ENCODE measurements at places on chromosomes 13 and 19. TPM values are rescaled to one million over a fixed set of nuclear protein-coding genes. Genes with fewer than 3 reads are reported as not detected.

DNA sequence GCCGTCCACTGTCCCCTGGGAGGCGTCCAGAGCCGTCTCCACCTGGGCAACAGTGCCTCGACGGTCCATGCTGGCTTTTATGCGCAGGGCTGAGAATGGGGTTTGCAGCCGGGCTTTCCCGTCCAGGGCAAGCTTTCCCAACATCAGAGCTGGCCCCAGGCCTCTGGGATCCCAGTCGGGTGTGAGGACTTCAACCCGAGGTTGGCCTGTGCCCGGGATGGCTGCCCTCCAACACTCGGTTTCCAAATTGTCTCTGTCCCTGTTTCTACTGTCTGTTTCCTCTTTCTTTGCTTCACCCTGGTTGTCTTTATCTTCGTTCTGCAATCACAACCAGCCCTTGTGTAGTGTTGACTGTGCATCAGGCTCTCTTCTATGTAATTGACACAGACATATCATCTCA, at the start of gene IFNL4:
Gene IFNL4 (minus strand): TSS at position 51 of the 400 bp plus-strand sequence.
- no peak for DNase-seq

DNA sequence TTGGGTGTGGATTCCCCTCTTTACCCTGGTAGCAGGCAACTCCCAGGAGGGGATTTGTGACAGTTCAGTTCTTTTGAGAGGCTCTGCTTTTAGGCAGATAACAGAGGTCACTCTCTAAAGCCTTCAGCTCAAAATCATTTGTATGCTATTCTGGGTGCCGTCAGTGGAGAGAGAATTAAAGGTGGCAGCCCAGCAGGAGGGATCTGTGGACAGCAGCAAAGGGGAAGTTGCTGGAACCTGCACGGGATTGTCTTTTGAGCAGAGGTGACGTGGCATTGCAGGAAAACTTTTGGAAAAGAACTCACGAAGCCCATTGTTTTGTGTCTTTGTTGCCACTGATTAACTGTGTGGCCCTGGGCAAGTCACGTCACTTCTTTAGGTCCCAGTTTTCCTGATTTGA, 62.4 kb upstream of the C1QTNF9 start:
- no peak for DNase-seq

- peak; percentile 94 for DNase-seq
These were observed at the start of gene RFXAP for GRCh38 chr13:36818804-36819738. TSS of gene RFXAP (plus strand) at chr13:36819222. CDS start at chr13:36819358, 136 bp downstream.

DNA sequence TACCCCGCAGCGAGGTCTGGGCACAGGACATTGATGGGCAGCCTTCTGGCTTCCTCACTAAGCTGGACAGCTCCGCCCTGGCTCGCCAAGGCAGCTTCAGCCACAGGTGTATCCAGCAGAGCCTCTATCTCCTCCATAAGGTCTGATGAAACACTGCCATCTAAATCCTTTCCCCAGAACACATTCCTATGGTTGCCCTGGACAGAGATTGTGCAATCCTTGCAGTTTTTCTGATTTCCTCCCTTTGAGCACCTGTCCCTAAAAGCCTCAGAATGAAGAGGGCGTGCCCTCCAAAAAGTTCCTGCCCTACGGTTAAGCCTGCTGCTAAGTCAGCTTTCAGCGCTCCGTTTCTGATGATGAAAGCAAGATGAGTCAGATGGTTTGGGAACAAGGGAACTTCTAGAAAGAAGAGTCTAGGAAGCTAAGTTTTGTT, 21.0 kb downstream of the CLEC4M start:
- peak; percentile 46 for DNase-seq

DNA sequence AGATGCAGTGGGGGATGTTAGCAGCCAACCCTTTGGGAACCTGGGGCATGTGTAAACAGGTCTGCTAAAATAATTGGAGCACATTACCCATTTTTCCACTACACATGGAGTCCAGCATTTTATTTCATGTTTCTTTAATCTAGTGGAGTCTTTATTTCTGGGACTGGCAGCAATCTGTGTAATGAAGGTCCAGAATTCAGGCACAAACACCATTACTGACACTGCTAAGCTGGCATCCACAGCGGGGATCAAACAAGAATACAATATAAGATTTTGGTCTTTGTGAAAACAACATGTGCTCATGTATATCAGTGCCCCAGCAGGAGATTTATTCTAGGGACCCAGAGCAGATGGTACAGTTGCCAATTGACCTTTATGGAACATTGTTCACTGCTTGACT, 1587.0 kb upstream of the PRR20A start:
- DNase-seq: no peak

DNA sequence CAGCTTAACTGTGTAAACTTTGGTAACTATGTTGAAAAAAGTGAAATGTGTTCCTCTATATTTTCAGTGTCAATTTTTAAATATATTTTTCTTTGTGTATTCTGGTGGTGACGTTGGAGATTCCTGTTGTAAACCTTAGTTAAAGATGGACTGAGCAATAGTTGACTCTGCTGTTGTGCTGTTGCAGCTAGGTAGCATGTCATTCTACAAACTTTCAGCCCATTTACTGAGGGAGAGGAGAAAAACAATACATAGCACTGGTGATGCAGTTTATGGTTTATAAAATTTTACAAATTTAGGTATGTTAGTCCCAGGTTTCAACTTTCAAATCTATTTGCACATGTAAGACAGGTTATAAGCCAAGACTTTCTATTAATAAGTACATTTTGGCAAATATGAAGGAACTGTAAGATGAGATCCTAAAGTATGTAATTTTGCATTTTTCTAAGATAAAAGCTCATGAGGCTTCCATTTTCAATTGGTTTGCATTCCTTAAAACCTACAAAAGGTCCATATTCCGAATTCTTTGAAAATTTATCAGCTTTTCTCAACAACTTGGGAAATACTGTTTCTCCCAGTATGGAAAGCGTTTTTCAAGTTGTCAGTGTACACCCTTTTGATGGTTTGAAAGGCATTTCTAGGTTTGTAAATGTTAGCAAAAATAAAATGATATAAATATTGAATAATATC, 1.5 kb downstream of the NDFIP2 start:
- no peak for DNase-seq

Gene MAMSTR
- total RNA-seq: 1.9 TPM

DNA sequence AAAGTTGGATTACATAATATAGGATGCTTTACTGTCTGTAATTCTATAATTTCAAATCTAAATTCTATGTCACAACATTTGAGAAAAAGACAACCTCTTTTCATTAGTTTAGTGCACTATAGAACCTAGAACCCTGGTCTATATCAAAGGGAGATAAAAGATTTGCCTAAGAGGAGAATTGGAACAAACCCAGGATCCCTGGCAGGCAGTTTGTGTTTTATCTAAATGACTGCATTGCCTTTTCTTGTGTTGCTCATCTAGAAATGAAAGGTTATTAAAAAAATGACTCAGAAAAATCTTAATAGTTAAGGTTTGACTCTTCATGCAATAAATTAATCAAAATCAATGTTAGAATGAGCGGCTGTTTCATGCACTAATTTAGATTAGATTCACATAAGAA, 96.7 kb downstream of the PCDH9 start:
- DNase-seq: no peak

- no peak for DNase-seq
These were observed 124.5 kb downstream of the AKAP11 start for GRCh38 chr13:42396501-42396900.

Gene USE1
- total RNA-seq: 13.7 TPM

- peak; percentile 92 for DNase-seq
These were observed 335 bp upstream of the SOX1 start for GRCh38 chr13:112066624-112067004.

- DNase-seq: no peak
These were observed 119.2 kb upstream of the MLNR start for GRCh38 chr13:49100637-49101570.

- no peak for DNase-seq
These were observed 116.7 kb downstream of the SOX1 start for GRCh38 chr13:112183532-112184090.

DNA sequence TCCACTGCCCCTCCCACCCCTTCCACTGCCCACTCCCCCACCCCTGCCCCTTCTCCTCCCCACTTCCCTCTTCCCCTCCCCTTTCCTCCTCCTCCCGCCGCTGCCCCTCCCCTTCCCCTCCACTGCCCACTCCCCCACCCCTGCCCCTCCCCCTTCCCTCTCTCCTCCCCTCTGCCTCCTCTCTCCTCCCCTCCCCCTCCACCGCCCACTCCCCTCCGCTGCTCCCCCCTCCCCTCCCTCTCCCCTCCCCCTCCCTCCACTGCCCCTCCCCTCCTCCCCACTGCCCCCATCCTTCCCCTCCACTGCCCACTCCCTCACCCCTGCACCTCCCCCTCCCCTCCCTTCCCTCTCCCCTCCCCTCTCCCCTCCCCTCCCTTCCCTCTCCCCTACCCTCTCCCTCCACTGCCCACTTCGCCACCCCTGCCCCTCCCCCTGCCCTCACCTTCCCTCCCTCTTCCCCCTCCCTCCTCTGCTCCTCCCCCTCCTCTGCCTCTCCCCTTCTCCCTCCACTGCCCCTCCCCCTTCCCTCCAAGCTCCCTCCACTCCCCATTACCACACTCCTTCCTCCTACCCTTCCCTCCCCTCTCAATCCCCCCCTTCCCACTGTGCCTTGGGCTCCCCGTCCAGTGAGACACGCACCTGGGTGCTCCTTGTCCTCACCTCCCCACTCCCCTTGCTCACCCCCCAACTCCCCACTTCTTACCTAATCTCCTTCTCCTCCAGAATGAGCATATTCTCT, 21.9 kb downstream of the ATP8B3 start:
- peak; percentile 80 for DNase-seq

- no peak for DNase-seq
These were observed 258.6 kb downstream of the EFNB2 start for GRCh38 chr13:106276876-106277275.

GRCh38 chr19:40705362-40705651, 11.4 kb downstream of the COQ8B start:
- no peak for DNase-seq

GRCh38 chr13:100602493-100603111, 14.0 kb upstream of the GGACT start:
- no peak for DNase-seq

Gene ZNF730
- 37.9 TPM for total RNA-seq

GRCh38 chr13:110281736-110282135, 25.2 kb downstream of the COL4A1 start:
- DNase-seq: no peak

GRCh38 chr19:49840736-49841249, 10.2 kb upstream of the PTOV1 start:
- DNase-seq: peak; percentile 36

- peak; percentile 90 for DNase-seq
These were observed 7.5 kb downstream of the ZNF610 start for GRCh38 chr19:52343548-52343947.

- DNase-seq: no peak
These were observed 97.5 kb downstream of the SLC10A2 start for GRCh38 chr13:102968572-102969228.

DNA sequence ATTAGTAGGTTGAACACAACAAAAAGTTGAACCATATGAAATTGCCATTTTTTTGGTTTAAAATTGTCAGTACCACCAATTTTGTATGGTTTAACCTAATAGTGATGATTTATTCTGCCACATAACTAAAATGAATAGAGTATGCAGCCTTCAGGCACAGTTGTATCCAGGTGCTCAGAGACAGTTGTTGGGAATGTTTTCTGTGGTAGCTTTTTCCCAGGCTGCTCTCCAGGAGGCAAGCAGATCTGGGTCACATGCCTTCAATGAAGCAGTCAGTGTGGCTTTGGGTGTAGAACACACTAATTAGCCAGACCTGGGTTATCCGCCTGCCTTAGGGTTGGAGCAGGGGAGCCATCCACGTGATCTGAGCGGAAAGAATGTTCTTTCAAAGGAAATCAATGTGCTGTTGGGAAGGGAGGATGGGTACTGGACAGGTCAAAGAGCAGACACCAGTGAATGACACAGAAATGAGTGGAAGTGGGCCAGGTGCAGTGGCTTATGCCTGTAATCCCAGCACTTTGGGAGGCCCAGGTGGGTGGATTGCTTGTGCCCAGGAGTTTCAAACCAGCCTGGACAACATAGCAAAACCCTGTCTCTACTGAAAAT, 28.6 kb downstream of the MARK4 start:
- DNase-seq: no peak

Gene ZNF816
- 17.0 TPM for total RNA-seq

DNA sequence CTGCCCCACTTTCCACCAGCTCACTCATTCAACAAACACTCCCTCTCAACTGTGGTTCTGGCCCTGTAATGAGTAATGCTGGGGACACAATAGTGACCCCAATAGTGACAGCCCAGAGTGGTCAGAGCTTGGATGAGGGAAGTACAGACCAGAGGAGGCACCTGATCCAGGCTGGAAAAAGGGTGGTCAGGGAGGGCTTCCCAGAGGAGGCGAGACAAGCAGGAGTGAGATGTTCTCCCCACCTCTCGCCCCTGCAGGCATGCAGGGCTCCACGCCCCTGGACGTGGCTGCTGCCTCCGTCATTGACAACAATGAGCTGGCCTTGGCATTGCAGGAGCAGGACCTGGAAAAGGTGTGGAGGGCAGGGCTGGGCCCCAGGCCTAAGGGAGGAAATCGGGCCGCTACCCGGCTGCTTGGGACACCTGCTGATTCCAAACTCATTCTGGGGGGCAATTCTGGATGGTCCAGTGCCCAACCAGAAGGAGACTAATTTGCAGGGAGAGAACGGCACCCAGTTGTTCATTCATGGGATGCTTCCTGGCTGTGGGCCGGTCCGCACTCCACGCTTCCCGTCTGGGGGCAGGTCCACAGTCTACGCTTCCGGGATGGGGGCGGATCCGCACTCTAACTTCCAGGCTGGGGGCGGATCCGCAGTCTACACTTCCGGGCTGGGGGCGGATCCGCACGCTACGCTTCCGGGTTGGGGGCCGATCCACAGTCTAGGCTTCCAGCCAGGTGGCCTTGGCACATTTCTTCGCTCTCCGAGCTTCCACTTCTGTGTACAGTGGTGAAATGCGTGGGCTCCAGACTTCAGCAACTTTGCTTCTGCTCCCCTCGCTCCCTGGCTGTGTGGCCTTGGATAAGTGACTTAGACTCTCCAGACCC, 63.4 kb downstream of the RYR1 start:
- DNase-seq: no peak

GRCh38 chr19:40331052-40331451, 17.1 kb downstream of the C19orf47 start:
- DNase-seq: no peak

Gene PROSER3
- 14.7 TPM for total RNA-seq

DNA sequence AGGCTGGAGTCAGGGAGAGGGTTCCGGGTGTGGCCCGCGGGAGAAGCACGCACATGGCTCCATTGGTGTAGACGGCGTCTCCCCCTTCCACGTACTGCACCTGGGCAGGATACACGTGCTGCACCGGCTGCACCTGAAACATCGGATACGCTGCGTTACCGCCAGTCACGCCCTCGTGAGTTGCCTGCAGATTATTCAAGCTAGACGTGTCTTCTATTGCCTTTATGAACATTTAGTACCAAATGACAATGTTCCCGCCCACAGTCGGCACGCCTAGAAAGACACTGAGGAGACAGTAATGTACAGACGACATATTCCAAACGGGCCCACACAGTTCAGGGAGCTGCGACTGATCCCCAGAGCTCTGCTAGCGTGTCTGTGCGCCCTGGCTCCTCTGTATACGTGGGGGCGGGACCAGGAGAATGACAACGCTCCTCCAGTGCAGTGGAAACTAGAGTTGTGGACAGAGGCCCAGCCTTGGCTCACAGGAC, 64.1 kb upstream of the RANBP3 start:
- no peak for DNase-seq
